ENCODE measurements at places on chromosomes 7 and 10.

- H3K4me1 ChIP-seq: peaks cover 38% of the 10 kb centered on the region
- DNase-seq: peak; percentile 70
- H3K36me3 ChIP-seq: no peaks in the 10 kb centered on the region
- no peaks in the 10 kb centered on the region for H3K27me3 ChIP-seq
- H3K4me3 ChIP-seq: no peak overlapping the region
Measured at GRCh38 chr7:94277236-94277635, 117.5 kb upstream of the COL1A2 start.

DNA sequence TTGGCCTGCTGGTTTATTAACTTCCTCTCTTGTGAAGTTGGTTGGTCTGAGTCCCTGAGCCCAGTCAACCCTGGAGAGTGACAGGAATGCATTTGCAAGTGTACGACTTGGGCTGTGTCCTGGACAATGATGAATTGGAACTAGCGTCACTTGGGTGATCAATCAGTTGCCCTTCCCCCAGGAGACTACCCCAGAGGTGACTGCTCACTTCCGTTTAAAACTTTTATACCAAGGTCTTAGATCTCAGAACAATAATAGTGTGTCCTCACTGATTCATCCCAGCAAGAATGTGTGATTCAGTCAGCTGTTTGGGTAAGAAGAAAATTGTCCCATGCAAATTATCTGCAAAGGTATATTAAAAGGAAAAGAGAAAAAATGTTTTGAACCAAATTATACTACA, 102.9 kb upstream of the ARMC3 start:
- no peak overlapping the region for H3K4me3 ChIP-seq
- no peaks in the 10 kb centered on the region for H3K4me1 ChIP-seq
- H3K27ac ChIP-seq: no peak overlapping the region
- DNase-seq: no peak
- H3K27me3 ChIP-seq: no peaks in the 10 kb centered on the region

DNA sequence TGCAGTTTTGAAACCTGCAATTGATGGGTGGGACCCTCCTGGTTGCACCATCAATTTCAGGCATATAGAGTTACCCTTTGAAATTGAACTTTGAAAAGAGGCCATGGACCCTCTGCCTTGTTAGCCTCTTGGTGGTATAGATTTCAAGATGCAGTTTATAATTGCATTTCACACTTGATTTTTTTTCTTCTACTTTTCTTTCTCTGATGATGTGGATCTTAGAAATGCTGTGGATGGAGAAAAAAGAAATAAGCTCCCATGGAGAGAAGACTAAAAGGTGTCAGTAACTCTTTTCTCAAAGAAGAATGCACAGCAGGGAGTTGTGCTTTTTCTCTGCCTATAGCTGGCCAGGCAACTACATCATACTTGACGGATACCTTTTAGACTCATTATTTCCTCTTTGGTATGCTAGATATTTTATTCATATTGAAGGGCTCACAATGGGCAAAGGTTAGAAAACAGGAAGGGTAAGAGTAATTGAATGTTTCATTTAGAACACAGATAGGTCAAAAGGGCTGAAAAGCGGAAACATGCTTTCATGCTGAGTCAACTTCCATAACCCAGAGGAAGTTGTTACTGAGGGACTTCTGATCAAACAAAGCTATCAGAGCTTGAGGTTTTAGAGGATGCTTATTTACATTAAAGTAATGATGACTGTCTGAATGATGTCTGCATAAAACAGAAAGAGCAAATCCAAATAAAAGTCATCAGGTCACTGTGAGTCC, 773.2 kb upstream of the LRRN3 start:
- H3K36me3 ChIP-seq: no peaks in the 10 kb centered on the region
- DNase-seq: no peak
- H3K27ac ChIP-seq: no peak overlapping the region
- no peaks in the 10 kb centered on the region for H3K27me3 ChIP-seq
- H3K4me1 ChIP-seq: no peaks in the 10 kb centered on the region

- H3K4me3 ChIP-seq: no peak overlapping the region
- no peaks in the 10 kb centered on the region for H3K36me3 ChIP-seq
- no peaks in the 10 kb centered on the region for H3K4me1 ChIP-seq
Measured at GRCh38 chr7:15085366-15085765, 182.8 kb upstream of the DGKB start.

GRCh38 chr7:128014811-128015210, 16.4 kb downstream of the LRRC4 start:
- H3K4me1 ChIP-seq: peaks cover 32% of the 10 kb centered on the region
- H3K4me3 ChIP-seq: no peak overlapping the region
- H3K27ac ChIP-seq: no peak overlapping the region
- H3K36me3 ChIP-seq: no peaks in the 10 kb centered on the region

DNA sequence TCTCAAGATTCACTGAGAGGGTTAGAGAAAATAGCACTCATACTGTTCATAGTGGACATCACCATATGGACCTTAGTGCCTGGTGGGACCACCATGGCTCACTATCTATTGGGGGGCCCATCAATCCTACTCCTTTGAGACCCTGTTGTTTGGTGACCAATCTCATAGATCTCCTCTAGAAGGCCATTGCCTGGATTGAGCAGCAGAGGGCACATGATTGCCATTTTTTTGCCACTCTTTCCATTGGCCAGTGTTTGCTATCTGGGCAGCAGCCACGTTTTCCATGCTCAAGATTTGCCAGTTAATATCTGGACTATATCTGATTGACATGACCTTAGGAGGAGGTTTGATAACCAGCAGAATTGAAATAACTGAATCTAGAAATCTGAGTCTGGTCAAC, 244.5 kb downstream of the ITGB1 start:
- DNase-seq: no peak
- H3K27me3 ChIP-seq: no peaks in the 10 kb centered on the region
- H3K4me3 ChIP-seq: no peak overlapping the region
- H3K36me3 ChIP-seq: no peaks in the 10 kb centered on the region
- H3K27ac ChIP-seq: no peak overlapping the region

- no peak overlapping the region for H3K4me3 ChIP-seq
- peak; percentile 75 for DNase-seq
- peak overlapping the region; percentile 90 for H3K27ac ChIP-seq
- no peaks in the 10 kb centered on the region for H3K36me3 ChIP-seq
- peaks cover 36% of the 10 kb centered on the region for H3K4me1 ChIP-seq
Measured at GRCh38 chr10:98910048-98910447, 325.6 kb downstream of the HPSE2 start.

- no peaks in the 10 kb centered on the region for H3K36me3 ChIP-seq
- peak; percentile 71 for DNase-seq
- no peaks in the 10 kb centered on the region for H3K27me3 ChIP-seq
- peak overlapping the region; percentile 100 for H3K27ac ChIP-seq
- peaks cover 8% of the 10 kb centered on the region for H3K4me1 ChIP-seq
Measured at GRCh38 chr10:17643339-17643754, 604 bp upstream of the STAM start.

DNA sequence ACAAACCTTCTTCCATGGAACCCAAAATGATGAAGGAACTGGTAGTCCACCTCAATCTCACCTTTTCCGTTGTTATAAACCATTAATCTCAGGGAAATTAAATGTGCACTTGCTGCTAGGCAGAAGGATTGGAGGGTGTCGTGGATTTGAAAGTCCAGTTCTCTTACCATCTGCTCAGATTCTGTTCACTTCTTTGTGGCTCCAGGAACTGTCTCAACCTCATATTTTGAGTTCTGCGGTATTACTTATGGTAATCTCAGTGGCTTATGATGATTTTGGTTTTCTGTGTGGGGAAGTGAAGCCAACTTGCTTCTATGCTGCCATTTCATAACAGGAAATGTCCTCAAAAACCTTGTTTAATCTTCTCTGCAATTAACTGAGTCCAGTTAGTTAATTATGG, 136.4 kb downstream of the CDC14C start:
- no peak overlapping the region for H3K27ac ChIP-seq

GRCh38 chr10:29243750-29244149, 45.1 kb upstream of the LYZL1 start:
- H3K4me1 ChIP-seq: peaks cover 24% of the 10 kb centered on the region
- no peaks in the 10 kb centered on the region for H3K36me3 ChIP-seq
- no peak overlapping the region for H3K4me3 ChIP-seq
- peak overlapping the region; percentile 40 for H3K27ac ChIP-seq
- H3K27me3 ChIP-seq: no peaks in the 10 kb centered on the region

DNA sequence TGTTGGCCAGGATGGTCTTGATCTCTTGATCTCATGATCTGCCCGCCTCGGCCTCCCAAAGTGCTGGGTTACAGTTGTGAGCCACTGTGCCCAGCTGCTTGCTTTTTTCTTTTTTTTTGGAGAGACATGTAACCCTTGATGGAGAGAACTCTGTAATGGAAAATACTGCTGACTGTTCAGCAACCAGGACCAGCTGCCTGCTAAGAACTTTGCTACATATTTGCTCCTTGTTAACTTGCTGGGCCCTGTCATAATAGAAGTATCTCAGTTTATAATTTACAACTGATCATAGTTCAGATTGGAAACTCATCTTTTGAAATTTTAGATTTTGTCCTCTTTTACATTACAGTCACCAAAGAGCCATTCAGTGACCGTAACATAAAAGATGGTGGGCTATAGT, 34.9 kb downstream of the TASOR2 start:
- H3K36me3 ChIP-seq: peaks cover 10% of the 10 kb centered on the region
- no peaks in the 10 kb centered on the region for H3K27me3 ChIP-seq

DNA sequence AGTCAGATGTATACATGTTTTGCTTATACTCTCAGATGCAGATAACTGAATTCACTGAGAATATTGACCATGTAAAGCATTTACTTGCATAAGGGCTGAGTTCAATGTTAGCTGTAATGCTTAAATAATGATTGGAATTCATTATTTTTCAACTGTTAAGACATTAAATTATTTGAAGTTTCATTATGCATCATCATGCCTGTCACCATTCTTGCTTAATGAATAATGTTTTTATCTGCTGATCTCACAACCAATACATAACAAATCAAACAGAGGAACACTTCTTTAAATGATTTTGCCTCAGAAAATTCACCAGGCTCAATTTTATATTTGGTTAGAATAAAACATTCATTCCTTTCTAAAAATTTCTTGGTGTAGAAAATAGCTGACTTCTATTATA, 233.4 kb downstream of the GPR37 start:
- no peak overlapping the region for H3K27ac ChIP-seq
- no peaks in the 10 kb centered on the region for H3K4me1 ChIP-seq
- H3K36me3 ChIP-seq: no peaks in the 10 kb centered on the region
- DNase-seq: no peak

- no peak overlapping the region for H3K27ac ChIP-seq
- no peaks in the 10 kb centered on the region for H3K27me3 ChIP-seq
- no peaks in the 10 kb centered on the region for H3K36me3 ChIP-seq
- H3K4me1 ChIP-seq: peaks cover 7% of the 10 kb centered on the region
- H3K4me3 ChIP-seq: no peak overlapping the region
Measured at GRCh38 chr10:114755537-114755936, 66.0 kb upstream of the FHIP2A start.

- H3K36me3 ChIP-seq: no peaks in the 10 kb centered on the region
- no peak for DNase-seq
- no peaks in the 10 kb centered on the region for H3K27me3 ChIP-seq
- H3K4me1 ChIP-seq: no peaks in the 10 kb centered on the region
Measured at GRCh38 chr7:24158975-24159374, 125.0 kb upstream of the NPY start.

- H3K4me1 ChIP-seq: no peaks in the 10 kb centered on the region
- H3K4me3 ChIP-seq: no peak overlapping the region
- H3K36me3 ChIP-seq: no peaks in the 10 kb centered on the region
- H3K27ac ChIP-seq: no peak overlapping the region
- no peaks in the 10 kb centered on the region for H3K27me3 ChIP-seq
Measured at GRCh38 chr7:11373546-11374142, 400.0 kb downstream of the PHF14 start.

GRCh38 chr7:72190146-72190545, 222.0 kb downstream of the CALN1 start:
- H3K4me3 ChIP-seq: no peak overlapping the region
- no peaks in the 10 kb centered on the region for H3K4me1 ChIP-seq
- H3K27ac ChIP-seq: no peak overlapping the region

GRCh38 chr7:46318276-46318675, 397.2 kb upstream of the IGFBP3 start:
- DNase-seq: no peak
- no peaks in the 10 kb centered on the region for H3K27me3 ChIP-seq
- H3K27ac ChIP-seq: no peak overlapping the region
- H3K4me3 ChIP-seq: no peak overlapping the region
- H3K4me1 ChIP-seq: no peaks in the 10 kb centered on the region

GRCh38 chr10:124646483-124647352, 97.5 kb downstream of the FAM53B start:
- no peaks in the 10 kb centered on the region for H3K27me3 ChIP-seq
- no peaks in the 10 kb centered on the region for H3K36me3 ChIP-seq
- H3K27ac ChIP-seq: no peak overlapping the region
- H3K4me1 ChIP-seq: peaks cover 14% of the 10 kb centered on the region
- no peak for DNase-seq
- H3K4me3 ChIP-seq: no peak overlapping the region

GRCh38 chr7:33334349-33334748, 205.0 kb downstream of the BBS9 start:
- DNase-seq: peak; percentile 25
- no peak overlapping the region for H3K27ac ChIP-seq
- no peak overlapping the region for H3K4me3 ChIP-seq
- H3K4me1 ChIP-seq: no peaks in the 10 kb centered on the region
- no peaks in the 10 kb centered on the region for H3K36me3 ChIP-seq

GRCh38 chr7:100682228-100682741, 8.7 kb downstream of the GNB2 start:
- no peak overlapping the region for H3K4me3 ChIP-seq
- H3K27ac ChIP-seq: no peak overlapping the region
- DNase-seq: no peak
- no peaks in the 10 kb centered on the region for H3K27me3 ChIP-seq
- H3K4me1 ChIP-seq: no peaks in the 10 kb centered on the region

DNA sequence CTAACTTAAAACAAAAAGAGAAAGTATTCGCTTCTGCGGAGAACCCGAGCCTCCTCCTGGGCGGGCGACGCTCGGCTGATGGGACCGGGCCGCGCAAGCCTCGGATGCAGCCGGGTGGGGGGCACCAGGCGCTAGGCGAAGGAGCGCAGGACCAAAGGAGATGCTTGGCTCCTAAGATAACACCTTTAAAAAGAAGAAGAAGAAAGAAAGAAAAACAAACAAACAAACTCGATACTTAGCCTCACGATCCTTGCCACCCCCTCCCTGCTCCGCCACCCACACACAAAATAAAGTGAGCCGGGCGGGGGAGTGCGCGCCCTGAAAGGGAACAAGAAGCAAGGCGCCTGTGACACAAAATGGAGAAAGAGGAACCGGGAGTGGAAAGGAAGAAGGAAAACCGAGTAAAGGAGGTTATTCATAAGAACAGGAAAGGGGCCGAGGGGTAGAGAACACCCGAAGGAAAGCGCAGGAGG, 34.0 kb upstream of the EBLN1 start:
- H3K4me1 ChIP-seq: peaks cover 6% of the 10 kb centered on the region
- H3K27me3 ChIP-seq: peaks cover 93% of the 10 kb centered on the region
- peak; percentile 71 for DNase-seq
- no peaks in the 10 kb centered on the region for H3K36me3 ChIP-seq
- no peak overlapping the region for H3K27ac ChIP-seq
- H3K4me3 ChIP-seq: peak overlapping the region; percentile 56

DNA sequence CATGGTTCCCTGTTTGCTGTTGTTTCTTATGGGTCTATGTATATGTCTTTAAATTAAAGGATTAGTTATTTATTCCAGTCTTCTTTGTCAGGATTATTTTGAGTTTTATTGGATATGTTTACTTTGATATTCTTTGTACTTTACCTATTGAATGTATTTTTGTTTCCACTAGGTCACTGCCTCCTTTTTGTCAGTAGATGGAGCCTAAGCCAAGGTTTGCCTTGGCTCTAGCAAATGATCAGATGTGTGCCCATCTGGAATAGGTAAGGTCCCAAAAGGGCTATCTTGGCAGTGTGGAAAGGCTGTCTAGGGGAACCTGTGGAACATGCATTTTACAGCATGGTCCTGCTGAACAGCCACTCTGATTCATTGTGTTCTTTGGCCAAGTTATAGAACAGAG, 337.3 kb upstream of the GHITM start:
- no peak overlapping the region for H3K27ac ChIP-seq
- H3K36me3 ChIP-seq: no peaks in the 10 kb centered on the region
- H3K4me1 ChIP-seq: no peaks in the 10 kb centered on the region
- peak; percentile 0 for DNase-seq
- no peaks in the 10 kb centered on the region for H3K27me3 ChIP-seq
- H3K4me3 ChIP-seq: no peak overlapping the region

Data from cardiac muscle cell (in vitro differentiated cells and primary cell).